OCI-M1 (cell line): ENCODE measurements at places on chromosomes 7 and 10.

- no peak for DNase-seq
These were observed 34.6 kb downstream of the KCNMA1 start for GRCh38 chr10:77602913-77603533.

GRCh38 chr7:711093-711921 lies 15.2 kb upstream of the DNAAF5 start:
- no peak for DNase-seq

DNA sequence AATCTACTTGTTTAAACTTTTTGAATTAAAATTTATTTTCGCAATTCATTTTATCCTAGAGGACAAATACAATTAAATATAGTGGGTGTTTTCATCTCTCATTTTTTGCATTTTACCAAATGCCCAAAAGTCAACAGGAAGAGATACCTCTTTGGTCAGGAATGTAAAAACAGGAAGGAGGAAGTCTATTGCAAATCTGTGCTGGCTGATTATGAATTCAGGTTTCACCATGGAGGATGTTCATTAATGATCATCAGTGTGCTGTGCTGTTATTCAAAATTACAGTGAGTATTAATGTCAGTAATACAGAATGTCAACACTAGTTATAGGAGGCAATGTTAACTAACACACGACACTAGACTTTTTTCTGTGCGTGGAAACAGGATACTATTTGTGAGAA lies 24.7 kb downstream of the EXOC6 start:
- no peak for DNase-seq

DNA sequence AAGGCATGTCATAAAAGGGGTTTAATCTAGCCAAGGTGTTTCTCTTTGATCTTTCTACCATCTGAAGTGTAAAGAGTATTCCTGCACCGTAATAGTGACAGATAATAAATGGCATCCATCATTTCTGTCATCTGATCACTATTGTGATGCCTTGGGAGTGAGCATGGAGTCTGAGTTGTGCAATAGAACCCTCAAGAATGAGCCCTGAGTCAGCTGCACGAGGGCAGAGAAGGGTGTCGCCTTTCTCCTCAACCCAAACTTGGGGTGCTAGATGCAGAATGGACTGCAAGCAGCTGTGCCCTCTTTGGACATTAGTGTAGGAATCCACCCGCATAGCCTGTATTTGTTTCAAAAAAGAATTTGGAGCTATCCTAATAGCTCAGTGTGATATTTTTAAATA lies 115.2 kb downstream of the ZNF37A start:
- no peak for DNase-seq

- DNase-seq = peak; percentile 13
These were observed 42.0 kb downstream of the SRPK2 start for GRCh38 chr7:105346593-105347322.

DNA sequence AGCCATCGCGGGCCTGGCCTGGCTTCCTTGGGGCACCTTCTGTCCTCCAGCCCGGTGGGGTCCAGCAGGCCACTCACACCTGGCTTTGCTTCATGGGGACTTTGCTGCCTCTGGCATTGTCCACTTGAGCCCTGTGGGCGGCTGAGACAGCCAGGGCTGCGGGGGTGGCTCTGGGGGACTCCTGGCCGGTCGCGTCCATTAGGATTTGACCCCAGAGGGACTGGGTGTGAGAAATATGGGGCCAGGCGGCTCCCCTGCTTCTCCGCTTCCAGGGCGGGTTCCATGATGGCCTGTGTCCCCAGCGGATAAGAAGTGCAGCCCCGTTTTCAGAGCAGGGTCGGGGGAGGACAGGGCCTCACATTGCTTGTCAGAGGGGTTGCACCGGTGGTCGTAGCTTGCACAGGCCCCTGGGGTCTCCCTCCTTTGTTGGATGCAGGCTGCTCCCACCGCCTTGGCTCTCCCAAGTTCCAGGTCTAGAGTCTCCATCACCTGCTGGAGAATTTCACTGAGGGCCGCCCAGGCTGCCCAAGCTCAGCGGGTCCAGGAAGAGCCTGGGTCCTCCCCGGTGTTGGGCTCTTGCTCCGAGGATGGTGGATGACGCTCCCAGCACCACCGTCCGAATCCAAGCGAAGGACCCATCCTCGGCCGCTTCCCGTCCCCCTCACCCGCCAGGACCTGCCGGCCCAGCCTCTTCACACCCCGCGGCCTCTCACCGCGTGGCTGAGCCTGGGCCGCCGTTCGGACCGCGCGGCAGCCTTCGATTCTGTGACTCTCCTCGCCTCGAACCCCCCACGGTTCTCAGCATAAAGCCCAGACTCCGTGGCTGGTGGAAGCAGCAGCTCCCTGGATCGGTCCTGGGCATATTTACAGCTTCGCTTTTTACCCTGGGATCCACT lies 140.1 kb downstream of the DYNC2I1 start:
- no peak for DNase-seq

- DNase-seq = no peak
These were observed 560.2 kb downstream of the TCERG1L start for GRCh38 chr10:130751106-130751840.

- DNase-seq = no peak
These were observed 31.1 kb downstream of the TBATA start for GRCh38 chr10:70753841-70754621.

DNA sequence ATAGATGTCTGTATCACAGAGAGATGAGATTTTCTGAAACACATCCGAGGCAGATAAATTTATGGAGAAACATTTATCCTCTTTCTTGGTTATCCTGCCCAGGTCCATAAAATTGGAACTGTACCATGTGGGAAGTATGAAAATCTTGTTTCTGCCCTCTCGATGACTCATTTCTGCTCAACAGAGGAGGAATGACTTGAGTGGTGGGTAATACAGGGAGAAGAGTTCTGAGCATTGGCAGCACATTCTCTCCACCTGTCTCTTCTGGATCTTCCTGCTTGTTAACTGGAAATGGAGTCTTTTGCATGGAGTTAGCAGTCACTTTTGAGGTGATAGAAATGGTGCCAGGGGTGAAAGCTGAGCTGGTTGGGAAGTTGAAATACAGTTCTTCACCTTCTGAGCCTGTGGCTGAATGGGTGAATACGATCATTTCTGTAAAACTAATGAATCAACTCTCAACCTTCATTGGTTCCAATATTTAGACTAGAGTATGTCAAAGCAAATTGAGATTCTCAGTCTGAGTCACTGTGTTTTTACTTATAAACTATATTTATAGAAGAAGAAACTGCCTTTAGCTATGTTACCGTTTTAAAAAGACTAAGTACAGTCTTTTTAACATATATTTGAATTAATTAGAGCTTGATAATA lies 945.5 kb downstream of the SORCS3 start:
- no peak for DNase-seq

DNA sequence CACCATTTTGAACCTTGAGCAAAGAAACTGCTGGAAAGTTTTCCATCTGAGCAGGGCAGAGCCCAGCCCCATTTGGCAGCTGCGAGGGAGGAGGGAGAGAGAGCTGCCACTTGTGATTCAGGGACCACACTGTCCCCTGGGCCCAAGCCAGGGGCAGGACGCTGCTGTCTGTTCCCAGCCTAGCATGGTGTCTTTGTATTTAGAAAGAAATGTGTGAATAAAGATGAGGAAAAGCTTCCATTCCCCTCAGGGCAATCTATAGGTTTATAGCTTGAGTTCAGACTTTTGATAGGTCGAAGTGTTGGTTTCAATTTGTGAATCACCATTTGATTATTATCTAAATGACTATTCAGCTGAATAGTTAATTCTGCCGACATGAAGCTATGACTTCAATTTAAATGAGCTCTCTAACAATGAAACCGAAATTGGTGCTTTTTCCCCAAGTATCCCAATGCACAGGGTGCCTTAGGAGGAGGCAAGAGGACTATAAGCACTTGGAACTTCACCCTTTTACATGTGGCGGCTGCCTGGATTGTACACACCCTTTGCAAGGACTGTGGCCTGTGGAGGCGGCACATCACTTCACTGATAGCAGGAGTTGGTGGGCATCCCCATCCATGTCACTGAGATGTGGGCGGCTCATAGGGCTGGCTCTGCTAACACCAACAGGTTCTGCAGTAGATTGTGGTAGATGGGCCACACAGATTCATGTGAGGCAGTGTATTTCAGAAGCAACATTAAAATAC lies 223.5 kb downstream of the CCDC3 start:
- DNase-seq = no peak

DNA sequence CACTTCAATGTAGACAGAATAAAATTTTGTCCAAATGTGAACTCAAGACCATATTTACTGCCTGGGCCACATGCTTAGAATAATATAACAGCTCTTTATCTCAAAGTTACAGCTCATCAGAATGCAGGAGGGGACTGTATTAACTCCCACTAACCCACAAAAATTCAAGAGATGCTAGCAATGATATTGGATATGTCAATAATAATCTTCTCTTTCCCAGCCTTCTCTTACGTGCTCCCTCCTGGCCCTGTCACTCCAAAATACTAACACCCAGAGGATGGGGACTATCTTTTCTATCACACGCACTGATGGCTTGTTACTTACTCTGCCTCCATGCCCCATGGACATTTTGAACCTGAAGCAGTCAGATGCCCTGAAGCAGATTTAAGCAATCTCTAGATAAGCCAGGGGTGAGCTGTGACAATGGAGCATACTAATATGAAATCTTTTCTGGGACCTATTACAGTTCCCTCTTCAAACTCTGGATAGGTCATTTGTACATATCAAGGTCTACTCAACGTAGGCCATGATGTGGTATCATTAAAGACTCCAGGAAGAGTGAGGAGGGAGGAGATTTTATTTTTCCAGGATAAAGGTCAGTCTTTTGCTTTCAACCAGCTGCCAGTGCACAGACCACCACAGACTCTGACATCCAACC lies 803.0 kb downstream of the GRM8 start:
- no peak for DNase-seq

GRCh38 chr7:117127585-117128168 lies 174.4 kb downstream of the ST7 start:
- DNase-seq = peak; percentile 67

- no peak for DNase-seq
These were observed 102.0 kb upstream of the RPA3 start for GRCh38 chr7:7820409-7820808.

- no peak for DNase-seq
These were observed 15.2 kb upstream of the COMTD1 start for GRCh38 chr10:75250934-75251333.

DNA sequence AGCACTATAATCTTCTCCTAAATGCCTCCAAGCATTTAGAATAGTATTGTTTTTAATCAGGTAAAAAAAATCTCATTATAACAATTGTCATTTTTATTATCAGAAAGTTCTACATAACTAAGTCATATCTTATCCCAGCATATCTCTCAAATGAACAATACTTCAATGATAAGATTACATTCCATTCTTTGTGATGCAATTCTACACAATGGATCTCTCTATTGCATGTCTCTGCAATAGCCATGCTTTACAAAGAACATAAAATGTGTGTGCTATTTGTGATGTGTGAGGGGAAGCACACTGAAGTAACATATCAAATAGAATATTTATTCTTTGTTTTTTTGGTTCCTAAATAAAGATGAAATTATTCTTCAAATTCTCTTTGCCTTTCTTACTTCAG lies 195.7 kb downstream of the TSPAN12 start:
- DNase-seq = no peak

- DNase-seq = no peak
These were observed 387.6 kb upstream of the NRP1 start for GRCh38 chr10:33722067-33722466.

DNA sequence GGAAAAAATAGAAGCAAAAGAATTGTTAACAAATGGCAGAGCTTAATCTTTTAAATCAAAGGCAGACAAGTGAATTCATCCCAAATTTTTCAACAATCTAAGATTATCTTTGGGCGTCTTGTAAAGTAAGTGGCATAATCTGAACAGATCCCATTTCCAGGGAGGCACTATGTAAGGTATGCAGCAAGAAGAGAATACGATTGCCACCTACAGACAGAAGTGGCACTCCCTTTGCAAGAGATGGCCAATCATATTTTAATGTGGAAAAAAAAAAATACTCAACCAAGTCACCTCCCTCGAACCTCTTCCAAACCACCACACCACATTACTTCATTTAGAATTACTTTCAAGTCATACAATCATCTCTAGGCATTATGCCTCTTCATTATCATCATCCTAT lies 4.0 kb downstream of the GFRA1 start:
- DNase-seq = no peak

- DNase-seq = no peak
These were observed 20.6 kb downstream of the PLCE1 start for GRCh38 chr10:94014304-94014703.

- no peak for DNase-seq
These were observed 279.2 kb downstream of the CACNA2D1 start for GRCh38 chr7:82164410-82164809.

- DNase-seq = no peak
These were observed 69.6 kb downstream of the ASB13 start for GRCh38 chr10:5596611-5597341.

GRCh38 chr10:96211764-96212163 lies 59.6 kb downstream of the BLNK start:
- DNase-seq = peak; percentile 9

DNA sequence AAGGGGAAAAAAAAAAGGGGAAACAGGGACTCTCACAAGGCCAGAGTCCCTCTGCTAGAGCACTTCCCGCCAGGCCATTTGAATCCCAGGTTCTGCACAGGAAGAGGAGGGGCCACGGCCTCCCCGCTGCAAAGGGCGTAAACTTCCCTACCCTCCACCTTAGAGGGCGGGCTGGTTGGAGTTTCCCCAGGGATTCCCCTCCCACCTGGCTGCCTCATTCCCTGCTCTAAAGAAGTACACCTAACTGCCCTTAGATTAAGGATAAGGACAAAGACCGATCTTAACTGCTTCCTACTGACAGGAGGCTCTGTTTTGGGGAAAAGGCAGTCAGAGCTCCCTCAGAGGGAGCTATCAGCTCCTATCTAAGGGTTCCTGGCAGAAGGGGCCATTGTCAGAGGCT lies 102.0 kb upstream of the ARMC3 start:
- DNase-seq = no peak

DNA sequence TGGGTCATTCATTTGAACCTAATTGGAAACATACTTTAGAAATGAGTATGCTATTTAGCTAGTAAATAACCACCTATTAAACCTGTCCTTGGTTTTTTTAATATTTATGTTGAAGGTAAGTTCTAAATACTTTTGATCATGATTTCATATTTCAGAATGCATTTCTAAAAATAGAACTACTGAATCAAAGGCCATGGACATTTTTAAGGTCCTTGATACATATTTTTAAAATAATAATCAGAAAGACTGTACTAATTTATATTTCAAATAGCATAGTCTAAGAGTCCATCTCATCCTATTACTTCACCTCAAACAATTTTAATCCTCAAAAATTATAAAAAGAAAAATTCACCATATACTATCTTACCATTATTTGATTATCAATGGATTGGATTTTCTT lies 102.1 kb upstream of the AKR1E2 start:
- DNase-seq = no peak

GRCh38 chr7:41708581-41709358 lies 5.9 kb upstream of the INHBA start:
- DNase-seq = no peak
